ENCODE measurements at places on chromosomes 12 and 14. TPM values are rescaled to one million over a fixed set of nuclear protein-coding genes. Genes with fewer than 3 reads are reported as not detected.

DNA sequence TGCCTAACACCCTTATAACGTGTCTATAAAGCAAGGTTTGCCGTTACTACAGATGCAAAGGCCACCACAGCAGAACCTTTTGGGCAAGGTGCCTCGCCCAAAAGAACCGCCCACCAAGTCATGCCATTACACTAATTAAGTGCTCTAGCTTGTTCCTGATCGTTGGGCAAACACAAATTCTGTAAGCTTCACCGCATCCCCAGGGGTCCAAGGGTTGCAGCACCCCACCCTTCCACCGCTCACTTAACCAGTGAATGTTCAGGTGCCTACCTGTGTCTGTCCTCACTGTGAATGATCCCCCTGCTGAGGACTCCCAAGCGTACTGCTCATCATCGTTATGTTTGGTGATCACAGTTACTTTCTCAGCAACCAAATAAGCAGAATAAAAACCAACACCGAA is 1.4 kb downstream of the HSP90AA1 start:
- no peak for DNase-seq

PTPRB gene
- total RNA-seq, result 0.71 TPM

TAS2R20 gene
- 0.21 TPM for total RNA-seq

CKB gene
- total RNA-seq, result 4.1 TPM

- DNase-seq, result no peak
Observed at GRCh38 chr12:27696293-27696652, at the start of gene REP15. TSS of gene REP15 (plus strand) at chr12:27696447. CDS start at chr12:27696563, 116 bp downstream.

HOXC5 gene
- 0.67 TPM for total RNA-seq

GRCh38 chr14:51093371-51094281 is 1.3 kb downstream of the TRIM9 start:
- no peak for DNase-seq

- DNase-seq, result no peak
Observed at GRCh38 chr12:131513606-131514005, 197.3 kb upstream of the SFSWAP start.
